GM23338 (cell line): ENCODE measurements at places on chromosomes 11 and 22. TPM values are rescaled to one million over a fixed set of nuclear protein-coding genes. Genes with fewer than 3 reads are reported as not detected.

RAB36 gene
- 0.58 and 1.2 TPM in 2 replicates for total RNA-seq

ELFN2 gene
- total RNA-seq, result 0.35 and 0.62 TPM in 2 replicates

SAA4 gene
- total RNA-seq, result not detected in 2 replicates

PATE4 gene
- not detected in 2 replicates for total RNA-seq

STARD10 gene
- total RNA-seq, result 14.4 and 20.5 TPM in 2 replicates

PAMR1 gene
- 2.5 and 3.1 TPM in 2 replicates for total RNA-seq

NLRP14 gene
- 0.10 TPM in 1 of 2 replicates, not detected in the other for total RNA-seq

ARHGAP32 gene
- 15.3 and 17.2 TPM in 2 replicates for total RNA-seq

KRTAP5-10 gene
- not detected in 2 replicates for total RNA-seq

DNA sequence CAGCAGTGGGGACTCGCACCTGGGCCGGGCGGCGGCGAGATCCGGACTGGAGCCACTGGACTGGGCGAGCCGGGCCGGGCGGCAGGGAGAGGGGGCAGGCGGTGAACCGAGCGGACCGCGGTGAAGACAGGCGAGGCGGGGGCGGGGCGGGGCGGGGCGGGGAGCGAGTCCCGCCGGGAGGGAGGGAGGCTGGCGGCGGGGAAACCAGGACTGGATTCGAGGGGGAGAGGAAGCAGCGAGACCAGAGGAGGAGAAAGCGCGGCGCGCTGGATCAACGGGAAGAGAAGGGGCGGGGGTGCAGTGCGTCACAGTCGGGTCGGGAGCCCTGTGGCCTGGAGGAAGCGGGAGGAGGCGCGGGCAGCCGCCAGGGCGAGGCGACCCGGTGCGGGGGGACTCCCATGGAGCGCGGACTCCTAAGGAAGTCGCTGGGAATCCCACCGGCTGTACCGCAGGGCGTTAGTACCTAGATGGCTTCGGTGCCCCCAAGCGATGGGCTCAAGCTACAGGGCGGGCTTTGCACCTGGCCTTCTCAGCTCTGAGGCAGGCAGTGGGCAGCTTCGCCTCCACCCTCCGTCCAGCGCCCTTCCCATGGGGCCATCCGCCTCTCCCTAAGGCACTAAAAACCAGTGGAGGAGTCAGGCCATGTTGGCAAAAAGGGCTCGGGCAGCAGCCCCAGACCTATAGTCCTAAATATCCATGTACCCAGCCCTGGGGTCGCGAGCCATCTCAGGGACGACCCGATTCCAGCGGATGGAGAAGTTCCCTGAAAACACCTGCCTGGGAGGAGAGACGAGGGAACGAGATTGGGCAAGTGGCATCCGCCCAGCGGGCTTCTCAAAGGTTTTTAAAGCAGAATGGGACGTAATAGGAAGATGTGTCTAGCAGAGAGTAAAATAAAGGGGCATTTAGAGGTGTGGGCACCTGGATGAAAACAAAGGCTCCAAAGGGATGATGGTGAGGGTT lies at the start of gene TMEM121B:
TMEM121B (minus strand) TSS at position 128 of the 963 bp plus-strand sequence. CDS start 233 bp downstream, outside the sequence.
- peak; percentile 98 for DNase-seq

GRCh38 chr11:47186076-47186699 lies at the start of gene PACSIN3:
PACSIN3 (minus strand) TSS chr11:47186434; CDS start chr11:47182727, 3,707 bp downstream.
- DNase-seq, result peak; percentile 62

- DNase-seq, result no peak
Observed at GRCh38 chr11:128882451-128882850, 8.7 kb upstream of the KCNJ5 start.

DNA sequence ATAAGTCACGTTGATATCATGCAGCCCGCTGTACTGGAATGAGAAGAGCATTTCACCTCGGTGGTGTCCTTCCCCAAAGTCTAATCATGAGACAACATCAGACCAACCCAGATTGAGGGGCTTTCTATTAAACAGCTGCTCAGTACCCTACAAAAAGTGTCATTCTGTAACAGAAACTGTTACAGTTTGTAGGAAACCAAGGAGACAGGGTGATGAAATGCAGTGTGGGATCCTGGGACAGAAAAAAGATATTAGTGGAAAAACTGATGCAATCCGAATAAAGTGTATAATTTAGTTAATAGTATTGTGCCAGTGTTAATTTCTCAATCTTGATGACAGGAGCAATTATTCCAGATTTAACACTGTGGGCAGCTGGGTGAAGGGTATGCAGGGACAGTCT lies 128.0 kb downstream of the MICAL2 start:
- no peak for DNase-seq

DNA sequence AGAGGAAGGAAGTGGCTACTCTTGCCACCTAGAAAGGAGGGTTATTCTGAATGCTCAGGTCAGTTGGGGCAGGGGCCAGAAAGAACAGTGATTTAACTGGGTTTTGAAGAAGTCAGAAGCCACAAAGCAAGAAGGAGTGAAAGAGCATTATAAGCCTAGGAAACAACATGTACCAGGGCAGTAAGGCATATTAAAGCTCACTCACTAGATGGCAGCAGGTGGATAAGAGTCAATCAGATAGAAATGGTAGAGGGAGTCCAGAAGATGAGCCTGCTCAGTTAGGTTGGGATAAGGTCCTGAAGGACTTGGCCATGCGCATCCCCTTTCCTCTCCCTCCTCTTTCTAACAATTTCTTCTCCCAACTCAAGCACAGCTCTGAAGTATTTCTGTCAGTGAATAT lies 22.0 kb upstream of the PATE1 start:
- DNase-seq, result peak; percentile 56

GRCh38 chr11:103364687-103365086 lies 255.5 kb downstream of the DYNC2H1 start:
- DNase-seq, result no peak

GRCh38 chr11:133911171-133911570 lies 45.6 kb downstream of the IGSF9B start:
- no peak for DNase-seq

GRCh38 chr22:23026777-23027176 lies 43.5 kb upstream of the GNAZ start:
- DNase-seq, result no peak

DNA sequence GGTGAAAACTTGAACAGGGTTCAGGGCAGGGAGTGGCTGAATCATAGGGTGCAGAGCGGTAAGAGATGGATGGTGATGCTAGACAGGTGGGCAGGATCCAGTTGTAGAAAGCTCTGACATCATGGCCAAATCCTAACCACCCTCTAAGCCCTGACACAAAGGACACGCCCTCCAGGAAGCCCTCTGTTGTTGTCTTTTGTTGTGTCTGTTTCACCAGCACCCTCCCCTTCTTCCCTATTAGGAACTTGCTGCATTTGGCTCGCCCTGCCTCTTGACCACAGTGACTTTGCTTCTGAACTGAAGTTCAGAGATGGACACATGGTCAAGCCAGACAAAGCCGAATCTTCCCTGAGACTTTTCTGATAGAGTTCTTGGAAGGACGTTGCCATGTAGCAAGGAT lies 14.2 kb upstream of the APOL6 start:
- no peak for DNase-seq

DNA sequence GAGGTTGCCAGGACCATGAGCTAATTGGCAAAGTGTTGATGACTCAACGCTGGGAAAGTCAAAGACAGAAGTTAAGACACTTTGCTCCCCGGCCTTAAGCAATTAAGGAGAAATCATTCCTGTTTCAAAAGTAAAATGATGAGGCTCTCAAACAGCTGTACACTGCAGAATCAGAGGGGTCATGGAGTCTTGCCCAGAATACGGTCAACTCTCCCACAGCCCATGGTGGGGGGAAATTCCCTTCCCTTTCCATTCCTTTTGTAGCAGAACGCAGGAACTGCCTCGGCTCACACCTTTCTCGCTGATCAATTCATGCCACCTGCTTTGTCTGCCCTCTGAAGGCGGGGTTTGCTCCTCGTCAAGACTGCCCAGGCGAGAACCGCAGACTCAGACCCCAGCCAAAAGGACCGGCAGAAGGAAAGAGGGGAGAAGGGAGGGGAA lies 52.8 kb downstream of the MN1 start:
- peak; percentile 74 for DNase-seq

DNA sequence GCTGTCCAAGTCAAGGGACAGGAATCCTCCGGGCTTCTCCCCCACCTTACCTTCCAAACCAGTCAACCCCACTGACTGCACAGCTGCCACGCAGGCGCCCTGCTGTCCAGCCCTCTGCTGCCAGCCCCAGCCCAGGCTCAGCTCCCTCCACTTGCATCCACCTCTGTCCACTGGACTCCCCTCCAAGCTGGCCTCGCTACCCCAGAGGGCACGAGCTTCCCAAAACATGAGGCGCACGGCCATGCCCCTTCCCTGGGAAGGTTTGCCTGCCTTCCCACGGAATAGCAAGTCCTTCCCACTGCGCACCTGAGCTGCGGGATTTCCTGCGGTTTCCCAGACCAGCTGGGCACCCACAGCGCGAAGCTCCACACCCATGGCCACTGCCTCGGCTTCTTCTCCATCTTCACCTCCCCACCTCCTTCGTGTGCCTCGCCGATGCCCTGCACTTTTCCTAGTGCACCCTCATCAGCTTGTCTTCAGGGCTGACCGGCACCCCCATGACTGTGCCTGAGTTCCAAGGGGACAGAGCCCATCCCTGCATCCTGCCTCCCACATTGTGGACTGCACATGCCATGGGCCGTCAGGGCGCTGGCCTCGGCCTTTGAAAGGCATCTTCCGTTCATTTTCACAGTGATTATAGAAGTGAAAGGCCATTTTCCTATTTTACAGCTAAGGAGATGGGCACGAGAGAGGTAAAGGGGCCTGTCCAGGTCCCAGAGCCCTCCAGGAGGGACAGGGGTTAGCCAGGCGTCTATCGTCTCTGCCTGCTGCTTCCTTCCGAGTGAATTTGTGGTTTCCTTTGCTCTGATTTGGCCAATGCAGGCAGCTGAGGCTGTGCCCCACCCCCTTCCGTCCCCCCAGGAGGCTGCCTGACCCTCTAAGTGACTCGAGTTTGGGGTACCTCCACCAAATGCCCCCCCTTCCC lies 16.4 kb downstream of the IFITM10 start:
- no peak for DNase-seq

GRCh38 chr11:63851364-63851763 lies 12.5 kb downstream of the MARK2 start:
- DNase-seq, result no peak

GRCh38 chr22:45968751-45969413 lies 8.1 kb downstream of the WNT7B start:
- no peak for DNase-seq

GRCh38 chr11:44851496-44851895 lies 99.2 kb downstream of the TP53I11 start:
- DNase-seq, result no peak

DNA sequence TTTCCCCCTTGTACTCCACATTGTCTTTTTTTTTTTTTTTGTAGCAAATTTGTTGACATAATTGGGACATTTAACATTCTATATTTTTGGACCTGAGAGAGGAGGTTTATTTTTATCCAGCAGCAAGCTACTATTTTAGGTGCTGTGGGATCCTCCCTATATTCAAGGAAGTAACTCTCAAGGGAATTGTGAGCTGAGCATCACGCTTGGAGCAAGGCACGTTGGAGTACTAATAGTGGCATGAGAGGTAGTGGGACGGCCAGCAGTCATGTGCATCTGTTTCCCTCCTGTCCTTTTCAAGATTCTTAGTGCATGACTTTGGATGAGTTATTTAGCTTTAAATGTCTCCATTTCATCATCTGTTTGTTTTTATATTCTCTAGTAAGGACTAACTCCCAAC lies 52.3 kb downstream of the EXT2 start:
- no peak for DNase-seq

DNA sequence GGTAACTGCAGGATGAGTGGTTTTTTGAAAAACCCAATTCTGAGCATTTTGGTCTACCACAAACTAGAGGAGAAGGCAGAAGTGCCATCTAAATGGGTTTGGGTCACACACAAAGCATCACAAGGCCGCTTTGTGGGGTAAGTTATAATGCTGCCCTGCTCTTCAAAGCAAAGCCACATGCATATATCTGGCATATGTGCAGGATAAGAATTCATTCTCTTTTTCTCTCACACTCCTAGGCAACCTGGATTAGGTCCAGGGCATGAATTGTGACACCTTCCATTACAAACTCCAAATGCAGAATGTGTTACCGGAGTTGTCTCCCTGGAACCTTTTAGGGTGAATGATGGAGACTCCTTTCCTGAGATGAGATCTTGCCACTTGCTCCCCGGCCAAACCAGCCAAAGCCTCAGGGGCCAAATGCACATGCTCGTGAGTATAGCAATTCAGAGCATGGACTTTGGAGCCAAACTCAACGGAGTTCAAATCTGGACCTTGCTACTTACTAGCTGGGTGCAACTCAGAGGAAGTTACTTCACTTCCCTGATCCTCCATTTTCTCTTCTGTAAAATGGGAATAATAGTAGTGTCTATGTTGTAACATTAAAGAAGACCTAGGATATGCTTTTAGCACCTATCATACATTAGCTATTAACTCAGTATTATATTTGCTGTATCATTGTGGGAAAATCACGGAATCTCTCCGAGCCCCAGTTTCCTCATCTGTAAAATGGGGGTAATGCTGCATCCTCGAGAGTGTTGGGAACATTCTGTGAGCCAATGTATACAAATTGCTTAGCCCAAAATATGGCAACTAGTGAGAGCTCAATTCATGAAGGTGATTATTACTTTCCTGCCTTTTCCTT lies 96.6 kb downstream of the COMMD9 start:
- DNase-seq, result no peak

- DNase-seq, result no peak
Observed at GRCh38 chr11:112626731-112627130, 334.5 kb upstream of the NCAM1 start.

GRCh38 chr11:67408437-67409200 lies 4.7 kb downstream of the TBC1D10C start:
- DNase-seq, result no peak

DNA sequence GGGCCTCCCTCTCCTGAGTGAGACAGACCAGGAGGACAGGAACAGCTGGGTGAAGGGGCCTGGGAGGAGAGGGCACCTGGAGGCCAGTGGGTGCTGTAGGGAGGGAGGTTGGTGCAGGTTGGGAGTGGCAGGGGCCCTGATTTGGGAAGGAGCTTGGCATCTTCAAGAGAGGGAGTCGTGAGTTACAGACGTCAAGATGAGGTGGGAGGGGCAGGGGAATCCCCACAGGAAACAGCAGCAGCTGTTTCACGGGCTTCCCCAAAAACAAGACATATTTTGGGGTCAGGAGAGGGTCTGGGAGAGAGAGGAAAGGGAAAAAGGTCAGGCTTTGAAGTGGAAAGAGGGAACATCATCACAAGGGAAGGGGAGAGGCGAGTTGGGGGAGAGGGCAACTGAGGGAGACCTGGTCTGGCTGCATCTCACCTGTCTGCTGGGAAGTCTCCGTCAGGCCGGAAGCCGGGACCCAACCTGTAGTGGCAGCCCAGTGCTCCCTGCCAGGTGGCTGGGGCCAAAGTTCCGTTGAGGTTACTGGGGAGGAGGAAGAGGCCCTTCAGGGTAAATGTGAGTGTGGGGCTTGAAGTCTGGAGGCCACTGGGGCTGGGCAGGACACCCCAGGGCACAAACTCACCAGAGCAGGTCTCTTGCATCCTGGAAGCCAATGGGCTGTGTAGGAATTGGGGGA lies 4.4 kb downstream of the NAALADL1 start:
- no peak for DNase-seq
